ENCODE measurements at places on chromosomes 13 and 19.

DNA sequence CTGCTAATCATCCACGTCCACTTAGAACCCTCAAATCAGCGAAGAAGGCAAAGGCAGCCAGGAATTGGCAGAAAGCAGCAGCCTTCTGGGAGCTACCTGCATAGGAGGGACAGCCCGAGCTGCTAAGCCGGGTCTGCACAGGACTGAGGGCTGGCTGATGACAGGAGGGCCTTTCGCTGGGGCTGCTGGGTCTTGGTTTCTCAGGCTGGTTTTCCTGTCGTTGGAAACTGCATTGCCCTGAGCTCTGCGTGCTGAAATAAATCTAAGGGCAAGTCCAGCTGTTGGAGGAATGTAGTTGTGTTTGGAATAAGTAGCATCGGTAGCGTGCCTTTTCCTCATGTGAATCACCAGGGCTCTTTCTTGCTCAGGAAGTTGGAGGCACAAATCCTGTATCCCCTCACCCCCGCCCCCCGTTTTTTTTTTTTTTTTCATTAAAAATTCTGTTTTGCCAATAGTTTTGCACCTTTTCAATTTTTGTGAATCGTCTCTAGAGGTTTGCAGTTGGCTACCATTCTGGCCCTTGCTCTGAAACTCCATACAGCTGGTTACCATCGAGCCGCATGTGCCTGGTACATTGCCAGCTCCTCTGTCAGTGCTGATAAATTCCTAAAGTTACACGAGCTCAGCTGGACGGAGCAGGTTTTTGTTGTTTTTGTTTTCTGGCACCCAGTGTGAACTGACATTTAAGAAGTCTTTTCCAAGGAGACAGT is 193.9 kb upstream of the RNF113B start:
- DNase-seq, result no peak

DNA sequence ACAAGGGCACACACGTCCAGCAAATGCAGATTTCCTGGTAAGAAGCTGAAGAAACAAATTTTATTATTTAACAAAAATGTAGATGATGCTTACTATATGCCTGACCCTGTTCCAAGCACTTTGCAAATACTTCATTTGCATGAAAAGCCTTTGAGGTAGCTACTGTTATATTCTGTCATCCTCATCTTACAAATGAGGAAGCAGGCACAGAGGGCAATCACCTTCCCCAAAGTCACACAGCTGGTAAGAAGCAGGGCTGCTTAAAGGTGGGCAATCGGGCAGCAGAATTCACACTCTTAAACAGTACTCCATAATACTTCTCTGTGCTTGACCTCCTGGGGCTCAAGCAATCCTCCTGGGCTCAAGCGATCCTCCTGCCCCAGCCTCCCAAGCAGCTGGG is 18.3 kb upstream of the PNMA8C start:
- no peak for DNase-seq

GRCh38 chr13:112159575-112160547 is 92.9 kb downstream of the SOX1 start:
- no peak for DNase-seq

- DNase-seq, result no peak
Observed at GRCh38 chr13:36046672-36047071, 84.5 kb downstream of the DCLK1 start.

All from retinal pigment epithelial cell (primary cell).